ENCODE measurements at places on chromosomes 1 and 21.

DNA sequence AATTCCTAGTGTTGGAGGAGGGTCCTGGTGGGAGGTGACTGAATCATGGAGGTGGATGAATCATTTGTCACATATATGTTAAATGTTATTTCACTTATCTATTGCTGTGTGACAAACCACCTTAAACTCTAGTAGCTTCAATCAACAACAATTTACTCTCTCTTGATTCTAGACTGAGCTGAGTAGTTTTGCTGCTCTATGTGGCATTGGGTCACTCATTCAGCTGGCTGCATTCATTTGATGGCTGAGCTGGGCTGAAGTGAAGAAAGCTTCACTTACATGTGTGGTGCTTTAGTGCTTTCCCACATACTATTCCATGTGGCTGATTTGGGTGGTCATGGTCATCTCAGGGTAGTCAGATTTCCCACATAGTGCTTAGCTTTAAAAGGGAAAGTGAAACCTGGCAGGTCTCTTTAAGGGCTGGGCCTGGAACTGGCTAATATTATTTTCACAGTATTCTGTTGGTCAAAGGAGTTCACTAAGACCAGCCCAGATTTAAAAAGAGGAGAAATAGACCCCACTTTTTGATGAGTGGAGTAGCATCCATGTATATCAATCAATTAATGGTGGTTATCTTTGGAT lies 10.5 kb downstream of the DNAH14 start:
- no peak for DNase-seq

DNA sequence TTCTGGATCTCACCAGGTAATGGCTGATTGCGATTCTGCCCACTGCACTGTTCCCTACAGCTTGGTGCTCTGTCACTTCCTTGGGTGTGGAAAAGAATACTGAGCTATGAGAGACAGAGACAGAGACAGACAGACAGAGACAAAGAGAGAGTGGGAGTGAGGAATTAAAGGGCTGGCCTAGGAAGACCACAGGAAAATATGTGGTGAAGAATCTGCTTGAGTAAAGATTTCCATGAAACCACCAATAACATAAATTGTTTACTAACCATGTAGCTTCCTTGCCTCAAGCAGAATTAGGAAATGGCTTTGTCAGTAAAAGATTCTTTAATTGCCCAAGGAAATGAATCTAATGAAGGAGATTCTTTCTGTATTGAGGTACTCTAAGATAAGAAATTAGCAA lies 54.4 kb downstream of the MPZL1 start:
- DNase-seq = no peak

GRCh38 chr1:18787825-18788385 lies 71.6 kb downstream of the TAS1R2 start:
- no peak for DNase-seq

DNA sequence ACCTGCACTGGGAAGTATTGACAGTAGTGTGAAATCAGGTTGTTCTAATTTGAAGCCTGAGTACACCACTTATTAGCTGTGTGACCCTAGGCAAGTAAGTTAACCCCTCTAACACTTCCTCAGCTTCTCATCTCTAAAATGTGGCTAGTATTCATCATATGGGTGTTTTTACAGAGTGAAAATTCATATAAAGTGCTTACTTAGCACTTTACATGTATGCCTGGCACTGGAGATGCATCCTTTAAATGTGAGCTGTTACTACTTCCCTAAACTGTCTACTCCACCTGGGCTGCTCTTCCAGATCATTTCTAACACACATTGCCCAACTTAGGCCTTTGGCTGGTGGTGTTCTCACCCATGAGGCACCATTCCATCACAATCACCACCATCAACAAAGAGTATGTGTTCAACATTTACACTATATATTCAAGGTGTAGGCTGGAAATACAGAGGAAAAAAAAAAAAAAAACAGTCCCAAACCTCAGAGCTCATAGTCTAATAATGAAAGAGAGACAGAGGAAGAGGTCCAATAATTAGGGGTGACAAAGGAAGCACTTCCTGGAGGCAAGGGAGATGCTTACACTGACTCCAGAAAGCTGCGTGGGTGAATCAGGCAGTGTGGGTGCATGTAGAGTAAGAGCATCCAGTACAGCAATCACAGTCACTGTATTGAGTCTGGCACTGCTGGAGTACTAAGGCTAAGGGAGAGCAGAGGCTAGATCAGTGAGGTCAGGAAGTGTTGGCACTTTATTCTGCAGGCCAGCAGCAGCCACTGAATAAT lies 3.6 kb downstream of the STX6 start:
- no peak for DNase-seq

- DNase-seq = no peak
Measured at GRCh38 chr21:31268090-31268489, 76.0 kb downstream of the TIAM1 start.

- no peak for DNase-seq
Measured at GRCh38 chr1:166902279-166902678, 26.2 kb upstream of the TADA1 start.

- DNase-seq = no peak
Measured at GRCh38 chr1:15970911-15971310, 5.0 kb downstream of the ZBTB17 start.

DNA sequence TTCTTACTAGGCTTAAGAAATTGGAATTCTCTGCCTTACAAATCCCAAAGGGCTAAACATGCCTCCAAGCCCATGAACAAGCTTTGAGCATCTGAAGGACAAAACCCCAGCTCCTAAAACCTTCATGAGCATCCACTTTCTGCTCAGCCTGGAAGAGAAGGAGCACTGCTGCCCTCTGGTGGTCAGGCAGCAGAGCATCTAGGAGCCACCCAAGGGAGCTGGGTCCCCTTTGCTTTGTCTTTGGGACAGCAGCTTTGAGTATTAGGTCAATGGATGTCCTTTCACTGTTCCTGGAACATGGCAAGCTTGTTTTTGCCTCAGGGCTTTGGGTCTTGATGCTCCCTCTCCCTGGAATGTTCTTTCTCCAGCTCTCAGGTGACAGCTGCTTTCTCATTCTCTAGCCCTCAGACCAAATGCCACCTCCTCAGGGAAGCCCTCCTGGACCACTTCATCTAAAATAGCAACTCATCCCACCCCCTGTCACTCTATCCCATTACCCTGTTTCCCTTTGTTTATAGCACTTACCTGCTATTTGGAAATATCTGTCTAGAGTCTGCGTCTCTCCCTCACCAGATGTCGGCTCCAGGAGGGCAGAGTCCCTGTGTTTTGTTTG lies 25.7 kb downstream of the RAB7B start:
- DNase-seq = peak; percentile 67

DNA sequence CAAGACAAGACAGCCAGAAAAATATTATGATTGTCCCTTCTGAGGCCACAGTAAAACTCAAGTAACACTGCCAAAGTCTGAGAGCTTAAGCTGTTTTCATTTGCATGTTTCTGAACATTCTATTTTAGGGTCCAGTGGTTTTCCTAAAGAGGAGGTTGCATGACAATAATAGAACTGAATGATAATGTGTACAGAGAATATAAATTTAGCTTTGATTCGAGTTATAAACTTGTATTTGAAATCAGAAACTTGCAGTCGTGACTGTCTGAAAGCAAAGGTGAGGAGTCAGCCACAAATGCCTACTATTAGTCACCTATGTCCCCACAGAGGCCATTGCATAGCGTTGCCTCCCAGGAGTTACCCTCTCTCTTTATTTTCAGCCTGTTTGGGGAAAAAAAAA lies 363.1 kb upstream of the ADGRL2 start:
- DNase-seq = no peak

DNA sequence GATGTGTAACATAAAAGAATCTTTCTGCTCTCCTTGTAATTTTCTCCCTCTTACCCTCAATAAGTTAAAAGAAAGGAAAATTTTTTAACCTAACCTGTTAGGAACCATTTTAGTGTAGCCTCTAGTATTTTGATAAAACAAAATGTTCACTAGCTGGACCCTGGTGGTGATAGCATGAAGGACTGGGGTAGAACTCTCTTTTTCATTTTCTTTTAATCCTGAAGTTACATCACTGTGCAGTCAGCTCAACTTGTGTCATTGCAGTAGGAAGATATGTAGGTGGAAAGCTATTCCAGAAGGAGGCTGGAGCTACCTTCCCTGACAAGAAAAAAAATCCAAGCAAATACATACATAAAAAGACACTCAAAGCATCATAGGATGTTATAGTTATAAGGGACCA lies 39.3 kb downstream of the NFIA start:
- DNase-seq = no peak

- no peak for DNase-seq
Measured at GRCh38 chr1:8641377-8641997, 176.0 kb downstream of the RERE start.

DNA sequence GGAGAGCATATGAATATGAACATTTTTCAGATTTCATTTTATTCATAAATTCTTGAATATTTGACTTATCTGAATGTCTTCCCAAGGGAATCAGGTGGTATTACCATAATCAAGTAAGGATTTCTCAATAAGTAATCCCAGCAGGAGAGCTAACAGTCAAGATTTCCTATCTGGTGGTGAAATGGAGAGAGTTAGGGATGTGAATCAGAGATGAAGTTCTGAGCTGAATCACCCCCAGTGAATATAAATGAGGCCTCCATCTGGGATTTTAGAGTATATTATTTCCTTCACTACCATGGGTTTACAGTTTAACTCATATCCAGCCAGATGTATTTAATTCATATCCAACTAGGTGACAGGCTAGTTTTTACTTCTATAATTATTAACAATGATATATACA lies 61.5 kb upstream of the RGS2 start:
- no peak for DNase-seq

DNA sequence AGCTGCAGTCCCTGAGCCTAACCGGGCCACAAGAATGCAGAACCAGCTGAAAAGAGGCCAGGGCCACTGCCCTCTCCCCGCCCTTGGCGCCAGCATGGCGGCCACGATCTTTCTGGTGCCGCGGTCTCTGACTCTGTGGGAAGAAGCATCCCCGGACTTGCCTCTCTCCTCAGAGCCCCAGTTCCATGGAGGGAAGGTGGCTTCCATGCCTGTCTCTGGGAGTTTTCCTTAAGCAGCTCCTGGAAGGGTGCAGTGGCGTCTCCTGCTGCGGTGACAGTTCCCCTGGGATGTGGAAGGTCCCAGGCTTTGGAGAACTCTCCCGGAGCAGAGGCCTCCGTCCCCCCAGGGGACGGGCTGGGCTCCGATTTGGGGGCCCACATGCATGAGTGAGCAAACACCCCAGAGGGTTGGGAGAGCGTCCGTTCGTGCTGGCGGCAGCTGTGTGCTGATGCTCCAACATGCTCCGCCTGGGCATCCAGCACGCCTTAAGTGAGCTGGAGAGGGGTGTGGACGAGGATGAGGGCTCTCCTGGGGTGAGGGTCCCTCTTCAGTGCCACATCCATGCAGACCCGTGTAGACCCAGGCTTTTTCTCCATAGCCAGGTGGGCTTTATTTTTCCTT lies 109.8 kb upstream of the COL6A1 start:
- no peak for DNase-seq

GRCh38 chr1:150429805-150430204 lies 57.4 kb upstream of the TARS2 start:
- DNase-seq = no peak

- no peak for DNase-seq
Measured at GRCh38 chr21:39451332-39452206, at the start of gene SH3BGR. TSS of gene SH3BGR (plus strand) at chr21:39451970. CDS start at chr21:39452097, 127 bp downstream.

DNA sequence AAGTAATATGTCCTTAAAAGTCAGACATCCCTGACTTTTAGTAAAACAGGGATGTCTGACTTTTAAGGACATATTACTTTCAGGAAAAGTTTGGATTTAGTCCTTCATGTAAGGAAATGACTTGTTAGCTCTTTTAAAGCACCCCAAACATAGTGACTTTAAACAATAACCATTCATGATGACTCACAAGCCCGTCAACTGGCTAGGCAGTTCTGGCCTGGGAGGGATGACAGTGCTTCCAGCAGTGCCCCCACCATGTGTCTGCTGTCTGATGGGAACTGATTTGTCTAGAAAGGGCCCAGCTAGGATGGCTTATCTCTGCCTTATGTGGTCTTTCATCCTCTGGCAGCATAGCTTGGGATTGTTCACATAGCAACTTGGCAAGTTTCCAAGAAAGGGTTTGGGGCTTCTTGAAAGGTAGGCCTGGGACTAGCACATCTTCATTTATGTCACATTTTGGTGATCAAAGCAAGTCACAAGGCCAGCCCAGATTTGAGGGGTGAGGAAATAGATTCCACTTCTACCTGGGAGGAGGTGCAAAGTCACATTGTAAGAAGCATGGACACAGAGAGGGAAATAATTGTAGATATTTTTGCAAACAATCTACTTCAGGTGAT lies 143.5 kb downstream of the C1orf94 start:
- no peak for DNase-seq

DNA sequence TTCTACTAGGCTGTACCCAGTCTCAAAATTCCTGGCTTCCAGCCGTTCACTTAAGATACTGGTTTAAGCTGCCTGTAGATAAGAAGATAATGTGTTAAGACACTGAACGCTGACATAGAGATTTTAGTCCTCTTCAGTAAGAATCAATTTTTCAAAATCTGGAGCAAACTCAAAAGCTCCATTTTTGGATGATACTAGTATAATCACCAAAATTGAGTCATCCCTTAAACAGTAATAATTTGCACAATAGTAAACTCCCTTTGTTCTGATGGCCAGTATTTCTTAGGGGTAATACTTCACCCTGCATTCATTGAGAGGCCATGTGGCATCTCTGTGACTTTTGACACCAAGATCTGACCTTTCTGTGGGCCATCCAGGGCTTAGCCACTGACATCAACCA lies 299.8 kb upstream of the USP25 start:
- no peak for DNase-seq

DNA sequence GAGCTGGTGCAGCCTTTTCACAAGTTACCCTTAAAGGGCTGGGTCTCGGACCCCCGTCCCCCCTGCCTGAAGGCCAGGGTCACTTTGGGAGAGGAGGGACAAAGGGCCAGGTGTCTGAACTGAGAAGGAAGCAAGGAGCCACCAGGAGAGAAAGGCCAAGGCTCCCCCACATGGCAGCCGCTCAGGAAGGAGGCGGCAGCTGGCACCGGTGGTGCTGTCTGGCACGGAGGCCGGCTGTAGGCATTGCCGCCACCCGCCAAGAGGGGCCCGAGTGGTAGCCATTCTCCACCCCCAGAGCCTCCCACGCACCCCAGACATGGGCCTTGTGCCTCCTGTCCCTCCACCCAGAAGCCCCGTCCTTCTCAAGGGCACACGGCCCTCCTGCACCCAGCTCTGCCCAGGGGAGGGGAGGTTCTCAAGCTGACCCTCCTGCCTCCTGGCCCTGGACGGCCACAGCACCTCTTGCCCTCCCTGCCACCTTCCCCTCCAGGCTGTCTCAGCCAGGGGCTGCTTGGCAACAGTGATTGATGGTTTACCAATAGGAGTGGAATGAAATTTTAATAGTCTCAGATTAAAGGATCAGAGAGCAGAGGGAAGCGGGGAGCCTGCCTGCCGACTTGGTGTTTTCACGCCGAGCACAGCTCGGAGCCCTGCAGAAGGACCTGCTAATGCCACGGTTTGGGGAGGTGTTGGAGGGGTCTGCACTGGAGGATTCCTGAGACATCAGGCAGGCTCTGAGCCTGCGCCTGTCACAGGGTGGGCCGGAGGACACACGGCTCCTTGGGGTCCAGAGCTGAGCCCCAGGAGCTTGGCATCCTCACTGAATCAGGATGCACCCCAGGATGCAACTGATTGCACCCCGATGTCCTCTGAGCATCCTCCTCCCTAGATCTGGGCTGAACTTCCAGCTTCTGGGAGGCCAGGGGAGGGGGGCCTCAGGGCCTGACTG lies 211.9 kb upstream of the VAMP3 start:
- DNase-seq = no peak

GRCh38 chr1:151721788-151722510 lies 627 bp downstream of the RIIAD1 start:
- no peak for DNase-seq
